ENCODE measurements at places on chromosomes 11 and 22.

- DNase-seq = no peak
These were observed 16.8 kb downstream of the TTLL12 start for GRCh38 chr22:43170131-43170480.

DNA sequence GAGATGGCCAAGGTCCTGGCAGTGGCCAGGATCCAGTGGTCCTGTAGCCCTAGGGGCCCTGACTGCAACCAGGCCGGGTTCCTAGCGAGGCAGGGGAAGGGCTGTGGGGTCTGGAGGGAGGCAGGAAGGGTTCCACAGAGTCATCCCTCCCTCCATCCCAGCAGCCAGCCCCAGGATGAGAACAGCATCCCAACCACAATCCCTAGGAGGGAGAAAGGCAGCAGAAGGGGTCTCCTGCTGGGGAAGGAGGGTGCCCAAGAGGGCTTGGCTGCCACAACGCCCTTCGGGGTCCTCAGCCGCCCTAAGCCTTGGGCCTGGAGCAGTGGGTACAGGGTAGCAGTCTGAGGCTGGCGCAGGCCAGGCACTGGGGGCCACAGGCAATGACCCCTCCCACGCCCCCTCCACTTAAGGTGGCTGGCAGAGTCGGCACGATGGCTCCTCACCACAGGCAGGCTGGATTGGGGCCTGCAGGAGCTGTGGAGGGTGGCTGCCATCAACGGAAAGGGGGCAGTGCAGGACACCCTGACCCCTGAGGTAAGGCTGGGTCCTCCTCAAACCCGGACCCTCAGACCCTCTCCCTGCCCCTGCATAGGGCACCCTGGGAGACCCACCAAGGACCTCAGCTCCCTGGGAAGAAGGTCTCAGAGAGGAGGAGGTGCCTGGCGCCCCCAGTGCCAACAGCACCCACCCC, 7.2 kb downstream of the SLC22A12 start:
- no peak for DNase-seq

GRCh38 chr11:20739577-20739976, 70.2 kb downstream of the NELL1 start:
- no peak for DNase-seq

- DNase-seq = no peak
These were observed 17.9 kb downstream of the POLR3H start for GRCh38 chr22:41526226-41526829.

DNA sequence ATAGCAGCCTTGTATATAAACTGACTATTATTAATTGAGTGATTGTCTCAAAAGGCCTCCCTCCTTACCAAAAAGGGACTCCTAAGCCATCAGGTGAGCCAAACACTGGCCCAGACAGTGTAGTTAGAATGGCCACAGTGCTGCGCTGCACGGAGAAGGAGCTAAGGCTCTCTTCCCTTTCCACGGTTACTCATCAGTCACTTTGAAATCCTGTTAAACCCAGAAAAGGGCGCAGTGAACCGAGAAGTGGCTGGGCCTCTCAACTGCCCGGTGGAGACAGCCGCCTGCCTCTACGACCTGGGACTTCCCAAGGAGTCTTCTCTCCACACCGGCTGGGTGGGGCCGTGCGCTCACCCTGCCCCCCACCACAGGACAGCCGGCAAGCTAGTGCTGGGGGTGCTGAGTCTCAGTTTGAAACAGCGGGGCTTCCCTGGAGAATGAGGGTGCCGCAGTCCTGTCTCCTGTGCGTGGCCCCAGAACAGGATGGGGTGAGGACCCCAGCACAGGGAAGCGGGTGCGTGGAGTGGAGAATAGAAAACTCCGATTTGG, 1.3 kb downstream of the MYH9 start:
- no peak for DNase-seq

- DNase-seq = no peak
These were observed 7.9 kb upstream of the PDXP start for GRCh38 chr22:37650463-37651136.

DNA sequence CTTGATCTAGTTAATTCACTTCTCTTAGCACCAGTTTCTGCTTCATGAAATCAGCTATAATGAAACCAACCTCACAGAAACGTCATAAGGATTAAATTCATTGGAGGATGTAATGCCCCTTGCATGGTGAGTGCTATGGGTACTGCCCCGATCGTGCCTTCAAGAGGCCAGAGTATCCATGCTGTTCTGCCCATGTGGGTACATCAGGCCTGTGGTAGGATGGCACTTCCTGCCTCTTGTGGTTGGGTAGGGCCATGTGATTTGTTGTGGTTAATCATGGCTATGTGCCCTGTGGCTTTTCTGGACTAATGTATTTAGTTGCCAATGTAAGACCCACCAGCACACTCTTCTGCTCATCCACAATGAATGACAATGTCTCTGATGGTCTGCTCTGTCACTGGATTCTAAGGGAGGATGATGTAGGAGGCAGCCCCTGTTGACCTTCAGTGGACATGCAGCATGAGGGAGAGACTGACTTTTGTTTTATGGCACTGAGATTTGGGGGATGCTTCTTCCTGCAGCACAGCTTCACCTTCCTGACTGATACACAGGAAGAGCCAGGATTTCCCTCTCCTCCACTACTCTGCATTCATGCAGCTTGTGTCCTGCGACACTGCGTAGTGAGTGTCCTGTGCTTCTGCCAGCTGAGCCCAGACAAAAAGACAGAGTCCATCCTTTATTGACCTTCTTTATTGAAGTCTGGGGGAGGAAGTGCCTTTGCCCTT, 66.2 kb downstream of the DHCR7 start:
- no peak for DNase-seq

DNA sequence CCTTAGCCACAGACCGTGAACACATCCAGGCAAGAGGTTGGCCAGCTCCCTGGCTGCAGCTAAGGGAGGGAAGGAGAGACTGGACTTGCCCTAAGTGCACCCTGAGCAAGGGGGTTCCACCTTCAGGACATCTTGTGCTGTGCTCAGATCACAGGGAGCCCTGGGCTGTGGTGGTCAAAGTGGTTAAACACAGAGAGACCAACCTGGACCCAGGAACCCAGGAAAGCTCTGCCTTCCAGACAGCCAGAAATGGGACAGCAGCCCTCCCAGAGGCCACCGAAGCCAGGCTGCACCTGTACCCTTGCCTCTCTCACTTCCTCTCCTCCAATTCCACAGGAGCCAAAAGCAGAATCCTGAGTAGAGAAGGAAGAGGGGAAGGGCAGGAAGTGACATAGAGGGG, 105.2 kb upstream of the TMEM45B start:
- no peak for DNase-seq

GRCh38 chr11:19196432-19196831, 5.4 kb downstream of the CSRP3 start:
- no peak for DNase-seq

- DNase-seq = no peak
These were observed 231.0 kb downstream of the TTC28 start for GRCh38 chr22:28448625-28449024.

DNA sequence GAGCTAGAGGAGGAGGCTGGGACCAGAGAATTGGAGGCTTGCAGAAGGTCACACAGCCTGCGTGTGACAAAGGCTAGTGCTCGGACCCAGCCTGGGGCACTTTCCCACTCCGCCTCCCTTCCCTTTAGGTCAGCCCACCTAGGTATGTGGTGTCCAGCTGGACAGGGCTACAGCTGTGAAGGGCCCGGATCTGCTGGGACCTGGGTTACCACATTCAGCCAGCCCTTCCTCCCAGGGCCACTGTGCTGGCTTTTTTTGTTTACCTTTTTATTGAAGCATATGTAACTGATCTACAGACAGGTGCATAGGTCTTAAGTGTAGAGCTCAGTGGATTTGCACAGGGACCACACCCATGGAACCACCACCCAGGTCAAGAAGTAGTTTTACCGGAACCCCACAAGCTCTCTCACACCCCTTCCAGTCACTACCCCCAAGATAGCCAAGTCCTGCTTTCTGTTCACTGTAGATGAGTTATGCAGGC, 8.7 kb downstream of the CAPN5 start:
- DNase-seq = no peak

- no peak for DNase-seq
These were observed 20.9 kb upstream of the TMPRSS4 start for GRCh38 chr11:118055966-118056365.

DNA sequence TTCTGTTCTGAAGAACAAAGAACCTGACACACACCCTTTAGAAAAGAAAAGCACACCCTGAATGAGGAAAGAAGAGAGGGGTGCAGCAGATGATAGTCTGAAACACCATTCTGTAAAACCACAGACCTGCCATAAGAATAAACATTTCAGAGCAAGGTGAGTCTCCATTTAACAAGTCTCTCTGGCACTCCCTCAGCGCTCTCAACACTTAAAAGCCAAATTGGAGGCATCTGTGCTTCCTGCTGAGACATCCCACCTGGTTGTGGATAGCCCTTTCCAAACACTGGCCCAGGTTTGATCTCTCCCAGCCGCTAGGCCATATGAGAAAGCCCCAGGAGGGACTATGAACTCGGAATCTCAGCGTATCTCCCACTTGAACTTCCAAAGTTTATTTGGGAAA, 36.3 kb downstream of the ETS1 start:
- no peak for DNase-seq

GRCh38 chr11:10898003-10898762, 40.3 kb upstream of the ZBED5 start:
- DNase-seq = no peak

DNA sequence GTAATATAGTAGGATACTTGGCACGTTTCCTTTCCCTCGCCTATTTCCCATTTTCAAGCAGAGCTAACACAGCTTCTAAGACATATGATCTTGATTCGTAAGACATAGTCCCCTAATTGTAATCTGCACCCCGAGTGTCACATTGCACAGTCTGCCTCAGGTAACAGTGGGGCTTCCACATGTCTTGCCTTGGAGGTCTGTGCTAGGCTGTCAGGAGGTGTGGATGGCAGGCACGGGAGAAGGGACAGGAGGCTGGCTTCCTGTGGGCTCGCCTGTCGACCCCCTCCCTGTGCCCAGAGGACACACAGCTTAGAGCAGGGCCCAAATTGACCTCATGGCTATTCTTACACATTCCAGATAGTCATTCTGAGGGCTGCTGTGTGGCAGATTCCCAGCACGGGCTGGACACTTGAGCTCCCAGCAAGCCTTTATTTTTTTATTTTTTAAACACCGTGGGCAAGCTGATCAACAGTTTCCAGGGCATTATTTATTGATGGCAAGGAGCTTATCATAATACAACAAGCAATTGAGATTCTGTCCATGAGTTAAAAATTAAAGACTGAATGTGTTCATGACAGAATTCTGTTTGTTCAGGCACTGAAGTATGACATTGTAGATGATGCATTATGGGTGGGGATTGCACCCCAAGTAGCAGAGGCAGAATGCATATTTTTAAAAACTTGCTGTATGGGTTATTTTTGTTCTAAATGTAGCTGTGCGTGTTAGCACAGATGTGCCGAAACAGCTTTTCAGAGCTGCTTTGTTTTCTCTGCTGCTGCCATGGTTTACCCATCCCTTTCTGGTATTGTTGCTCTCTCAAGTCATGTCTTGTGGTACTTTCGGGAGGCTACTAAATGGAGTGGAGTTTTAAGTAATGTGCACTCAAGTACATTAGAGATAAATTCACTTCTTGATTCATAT, 113.0 kb downstream of the ATXN10 start:
- DNase-seq = no peak

DNA sequence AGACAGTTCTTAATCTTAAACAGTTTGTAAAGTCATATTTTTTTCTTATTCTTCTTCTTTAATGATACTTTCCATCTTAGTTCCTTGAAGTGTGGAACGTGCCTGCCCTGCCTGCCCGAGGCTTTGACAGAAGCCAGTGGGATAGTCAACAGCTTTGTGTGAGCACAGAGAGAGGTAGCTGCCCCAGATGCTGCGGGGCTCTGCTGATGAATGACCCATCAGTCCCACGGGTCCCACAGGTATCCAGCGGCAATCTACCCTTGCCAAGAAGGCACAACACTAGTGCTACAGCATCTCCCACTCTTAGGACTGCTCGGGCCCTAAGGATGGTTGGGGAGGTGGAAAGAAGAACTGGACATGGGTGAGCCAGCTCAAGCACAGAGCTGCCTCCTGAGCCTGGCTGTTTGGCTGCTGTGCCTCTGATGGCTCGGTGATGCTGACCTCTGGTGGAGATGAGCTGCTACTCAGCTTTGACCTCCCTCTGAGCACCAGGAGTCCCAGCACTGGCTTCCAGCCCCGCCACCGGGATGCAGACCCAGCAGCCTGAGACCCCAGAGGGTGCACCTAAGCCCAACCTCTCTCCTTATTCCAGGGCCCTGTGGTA, 11.8 kb upstream of the APLNR start:
- DNase-seq = no peak

DNA sequence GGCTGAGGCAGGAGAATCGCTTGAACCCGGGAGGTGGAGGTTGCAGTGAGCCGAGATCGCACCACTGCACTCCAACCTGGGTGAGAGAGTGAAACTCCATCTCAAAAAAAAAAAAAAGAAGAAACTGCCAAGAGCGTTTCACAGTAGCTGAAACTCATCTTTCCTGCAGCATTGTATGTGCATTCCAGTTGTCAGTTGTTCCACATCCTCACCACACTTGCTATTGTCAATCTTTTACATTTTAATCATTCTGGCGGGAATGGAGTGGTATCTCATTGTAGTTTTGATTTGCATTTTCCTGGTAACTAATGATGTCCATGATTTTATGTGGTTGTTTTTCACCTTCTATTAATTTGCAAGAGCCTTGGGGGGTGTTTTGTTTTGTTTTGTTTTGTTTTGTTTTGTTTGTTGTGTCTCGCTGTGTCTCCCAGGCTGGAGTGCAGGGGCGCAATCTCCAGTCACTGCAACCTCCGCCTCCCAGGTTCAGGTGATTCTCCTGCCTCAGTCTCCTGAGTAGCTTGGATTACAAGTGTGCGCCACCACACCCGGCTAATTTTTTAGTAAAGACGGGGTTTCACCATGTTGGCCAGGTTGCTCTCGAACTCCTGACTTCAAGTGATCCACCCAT, 8.1 kb upstream of the GNB1L start:
- no peak for DNase-seq

DNA sequence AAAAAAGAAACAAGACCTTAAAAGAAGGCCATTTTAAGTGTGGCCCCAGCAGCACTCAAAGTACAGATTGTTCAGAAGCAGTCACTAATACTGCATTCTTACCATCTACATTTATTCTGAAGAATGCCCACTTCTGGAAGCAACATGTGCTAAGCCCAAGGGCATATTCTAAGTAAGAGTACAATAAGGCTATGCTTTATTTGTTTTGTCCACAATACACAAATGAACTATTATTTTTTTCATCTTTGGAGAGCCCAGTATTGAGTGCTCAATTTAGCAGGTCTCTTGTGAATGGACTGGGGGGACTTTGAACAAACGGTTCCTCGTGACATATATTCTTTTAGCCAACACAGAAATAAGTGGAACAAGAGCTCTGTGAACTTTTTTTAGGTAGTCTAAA, 191.4 kb upstream of the CHORDC1 start:
- DNase-seq = no peak

GRCh38 chr11:130379276-130379675, 49.1 kb downstream of the ADAMTS8 start:
- no peak for DNase-seq

- no peak for DNase-seq
These were observed 8.6 kb downstream of the GTF2H1 start for GRCh38 chr11:18330921-18331320.

- DNase-seq = no peak
These were observed 266.2 kb upstream of the PLET1 start for GRCh38 chr11:112526699-112527416.

DNA sequence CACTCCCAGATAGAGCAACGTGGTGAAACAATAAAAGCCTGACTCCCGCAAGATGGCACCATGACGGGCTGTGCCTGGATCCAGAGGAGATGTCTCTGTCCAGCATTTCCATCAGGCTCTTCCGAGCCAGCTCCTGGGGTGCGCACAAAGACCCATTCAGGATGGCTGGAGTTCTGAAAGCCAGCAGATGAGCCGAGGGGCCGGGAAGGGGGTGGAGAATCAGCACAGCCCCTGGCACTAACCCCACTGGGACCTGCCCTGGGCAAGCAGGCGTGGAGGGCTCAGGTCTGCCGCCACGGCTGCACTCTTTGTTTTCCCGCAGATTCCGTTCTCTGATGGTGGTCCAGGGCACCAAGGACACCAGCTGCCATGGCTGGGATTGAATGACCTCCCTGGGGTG, 97.2 kb upstream of the BLID start:
- DNase-seq = no peak

Data from GM12864 (cell line).